ENCODE measurements at places on chromosomes 5 and 9. TPM values are rescaled to one million over a fixed set of nuclear protein-coding genes. Genes with fewer than 3 reads are reported as not detected.

Gene PCDHB4
- total RNA-seq, result 0.22 TPM

GRCh38 chr9:70250221-70250620 is 8.6 kb upstream of the SMC5 start:
- no peak overlapping the region for H3K4me3 ChIP-seq
- H3K36me3 ChIP-seq, result no peaks in the 10 kb centered on the region
- no peak overlapping the region for H3K27ac ChIP-seq
- DNase-seq, result no peak
- H3K27me3 ChIP-seq, result no peaks in the 10 kb centered on the region
- H3K4me1 ChIP-seq, result peaks cover 2% of the 10 kb centered on the region

DNA sequence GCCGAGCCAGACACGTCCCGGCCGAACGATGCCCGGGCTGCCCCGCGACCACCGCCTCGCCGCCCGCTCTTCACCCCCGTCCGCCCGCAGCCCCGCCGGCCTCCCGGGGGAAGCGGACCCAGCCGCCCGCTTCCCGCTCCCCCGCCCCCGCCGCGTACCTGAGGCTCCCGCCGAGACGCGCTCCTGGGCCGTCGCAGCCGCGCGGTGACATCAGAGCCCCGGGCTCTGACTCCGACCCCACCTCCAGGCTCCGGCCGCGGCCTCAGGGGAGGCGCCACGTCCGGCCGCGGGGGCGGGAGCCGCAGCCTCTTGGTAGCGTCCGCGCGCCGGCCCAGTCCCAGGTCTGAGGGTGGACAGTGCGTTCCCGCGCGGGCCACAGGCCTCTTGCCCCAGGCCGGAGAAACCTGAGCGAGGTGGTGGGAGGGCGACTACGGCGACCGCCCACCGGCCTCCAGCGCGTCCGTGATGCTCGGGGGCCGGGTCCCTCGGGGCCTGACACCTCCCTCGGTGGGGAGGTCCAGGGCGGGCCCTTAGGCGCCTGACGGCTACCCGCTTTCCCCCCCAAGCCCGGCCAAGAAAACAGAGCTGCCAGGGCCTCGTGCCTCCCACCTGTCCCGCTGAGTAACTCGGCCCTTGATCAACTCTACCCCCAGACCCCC is at the start of gene SHROOM1:
TSS of gene SHROOM1 (minus strand) at position 212 of the 659 bp plus-strand sequence. CDS start 4,507 bp downstream, outside the sequence.
- no peaks in the 10 kb centered on the region for H3K36me3 ChIP-seq
- DNase-seq, result peak; percentile 85
- H3K4me1 ChIP-seq, result peaks cover 4% of the 10 kb centered on the region
- peak within 1 kb of the TSS; percentile 76 for H3K4me3 ChIP-seq
- peak within 1 kb of the TSS; percentile 11 for H3K27ac ChIP-seq
- H3K27me3 ChIP-seq, result no peaks in the 10 kb centered on the region

Gene SPINK4
- total RNA-seq, result not detected

Gene MOB3B
- not detected for total RNA-seq

- H3K4me1 ChIP-seq, result peaks cover 20% of the 10 kb centered on the region
- no peak overlapping the region for H3K27ac ChIP-seq
- DNase-seq, result peak; percentile 64
- no peaks in the 10 kb centered on the region for H3K27me3 ChIP-seq
- no peak overlapping the region for H3K4me3 ChIP-seq
These were observed 61.4 kb upstream of the ANKH start for GRCh38 chr5:14932902-14933469.

DNA sequence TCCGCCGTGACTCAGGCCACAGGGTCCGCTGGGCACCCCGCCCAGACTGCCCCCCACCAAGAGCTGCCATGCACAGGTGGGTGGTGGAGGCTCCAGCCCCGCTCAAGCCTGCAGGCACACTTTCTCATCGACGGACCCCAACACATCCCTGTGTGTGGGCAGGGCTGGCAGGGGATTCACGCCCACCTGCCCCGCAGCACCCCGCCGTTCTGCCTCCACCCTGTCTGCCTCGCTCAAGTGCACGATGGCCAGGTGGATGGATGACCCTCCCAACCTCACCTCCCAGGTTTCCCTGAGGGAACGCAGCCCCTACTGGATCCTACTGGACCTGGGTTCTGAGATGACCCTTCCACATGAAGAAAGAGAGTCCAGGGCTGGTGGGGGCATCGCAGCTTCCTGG is 26.1 kb upstream of the FCN1 start:
- peaks cover 32% of the 10 kb centered on the region for H3K27me3 ChIP-seq
- H3K4me1 ChIP-seq, result no peaks in the 10 kb centered on the region
- H3K36me3 ChIP-seq, result no peaks in the 10 kb centered on the region
- DNase-seq, result no peak

DNA sequence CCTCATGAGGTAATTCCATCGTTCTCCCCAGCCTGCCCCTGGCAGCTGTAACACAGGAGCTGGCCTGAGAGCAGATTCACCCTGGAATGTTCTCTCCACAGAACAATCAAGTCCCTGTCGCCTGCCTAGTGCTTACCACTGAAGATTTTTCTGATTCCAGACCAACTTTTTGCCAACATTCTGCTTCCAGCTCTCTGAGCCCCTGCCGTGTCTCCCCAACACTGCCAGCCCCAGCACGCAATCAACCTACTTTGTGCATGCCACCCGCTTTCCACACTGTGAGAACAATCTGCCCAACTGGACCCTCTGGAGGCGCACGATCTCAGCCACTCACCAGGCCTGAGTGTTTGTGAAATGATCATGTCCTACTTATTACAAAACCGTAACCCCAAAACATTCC is 62.6 kb downstream of the PSMB7 start:
- peak; percentile 40 for DNase-seq
- H3K27ac ChIP-seq, result peak overlapping the region; percentile 83
- H3K36me3 ChIP-seq, result peaks cover 47% of the 10 kb centered on the region
- no peak overlapping the region for H3K4me3 ChIP-seq
- H3K4me1 ChIP-seq, result no peaks in the 10 kb centered on the region
- H3K27me3 ChIP-seq, result no peaks in the 10 kb centered on the region

GRCh38 chr5:137367951-137368350 is 131.2 kb downstream of the SPOCK1 start:
- no peak overlapping the region for H3K4me3 ChIP-seq
- no peak for DNase-seq
- H3K27ac ChIP-seq, result no peak overlapping the region
- H3K27me3 ChIP-seq, result no peaks in the 10 kb centered on the region
- H3K36me3 ChIP-seq, result no peaks in the 10 kb centered on the region

Gene LEAP2
- not detected for total RNA-seq

Gene WNT8A
- not detected for total RNA-seq

DNA sequence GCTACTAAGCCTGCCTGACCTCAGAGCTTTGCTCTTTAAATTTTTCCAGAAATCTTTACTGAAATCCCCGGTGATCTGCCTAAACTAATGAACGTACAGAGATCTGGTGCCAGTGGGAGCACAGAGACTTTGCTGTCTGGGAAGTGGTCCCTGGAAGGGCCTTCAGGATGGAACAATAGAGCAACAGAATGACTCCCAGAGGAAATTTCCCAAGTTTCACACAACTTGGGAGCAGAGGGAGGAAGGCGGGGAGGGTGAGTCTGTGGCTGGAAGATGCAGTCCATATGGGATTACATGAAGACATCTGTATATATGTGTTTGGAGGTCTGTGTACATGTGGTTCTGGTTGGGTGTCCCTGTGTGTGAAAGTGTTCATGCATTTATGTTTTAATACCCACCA is 638.3 kb downstream of the CCDC171 start:
- no peaks in the 10 kb centered on the region for H3K36me3 ChIP-seq
- no peak overlapping the region for H3K27ac ChIP-seq
- H3K4me1 ChIP-seq, result peaks cover 29% of the 10 kb centered on the region
- H3K27me3 ChIP-seq, result no peaks in the 10 kb centered on the region

DNA sequence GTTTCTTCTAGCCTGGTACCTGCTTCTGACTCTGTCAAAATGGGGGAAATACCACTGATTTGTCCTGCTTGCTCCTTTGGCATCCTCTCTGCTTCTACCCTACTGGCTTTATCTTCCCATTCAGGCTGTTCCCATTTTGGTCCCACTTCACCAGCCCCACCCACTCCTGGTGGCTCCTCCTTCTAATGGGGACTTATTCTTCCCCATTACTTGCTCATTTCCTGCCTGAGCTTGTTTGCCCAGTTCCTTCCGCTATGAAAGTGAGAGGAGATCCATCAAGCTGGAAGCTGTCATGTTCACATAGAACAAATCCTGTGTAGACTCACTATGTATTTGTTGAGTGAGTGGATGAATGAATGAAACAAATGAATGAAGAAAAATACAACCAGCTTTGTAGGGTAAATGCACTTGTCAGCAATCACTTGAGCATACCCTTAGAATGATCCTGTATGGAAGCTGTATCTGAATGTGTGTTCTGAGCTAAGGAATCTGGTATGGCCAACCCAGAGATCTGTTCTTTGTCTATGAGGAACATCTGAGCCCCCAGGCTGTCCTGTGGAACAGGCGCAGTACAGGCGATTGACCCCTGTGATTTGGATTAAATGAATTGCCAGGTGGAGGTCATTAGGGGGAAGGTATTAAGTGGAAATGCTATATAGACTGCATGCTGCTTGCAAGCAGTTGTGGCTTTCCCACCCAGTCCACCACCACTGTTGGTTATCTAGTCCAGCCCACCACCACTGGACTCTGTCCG is 89.5 kb downstream of the APBA1 start:
- H3K4me3 ChIP-seq, result no peak overlapping the region
- no peak overlapping the region for H3K27ac ChIP-seq
- peaks cover 28% of the 10 kb centered on the region for H3K4me1 ChIP-seq
- H3K36me3 ChIP-seq, result no peaks in the 10 kb centered on the region
- H3K27me3 ChIP-seq, result no peaks in the 10 kb centered on the region

DNA sequence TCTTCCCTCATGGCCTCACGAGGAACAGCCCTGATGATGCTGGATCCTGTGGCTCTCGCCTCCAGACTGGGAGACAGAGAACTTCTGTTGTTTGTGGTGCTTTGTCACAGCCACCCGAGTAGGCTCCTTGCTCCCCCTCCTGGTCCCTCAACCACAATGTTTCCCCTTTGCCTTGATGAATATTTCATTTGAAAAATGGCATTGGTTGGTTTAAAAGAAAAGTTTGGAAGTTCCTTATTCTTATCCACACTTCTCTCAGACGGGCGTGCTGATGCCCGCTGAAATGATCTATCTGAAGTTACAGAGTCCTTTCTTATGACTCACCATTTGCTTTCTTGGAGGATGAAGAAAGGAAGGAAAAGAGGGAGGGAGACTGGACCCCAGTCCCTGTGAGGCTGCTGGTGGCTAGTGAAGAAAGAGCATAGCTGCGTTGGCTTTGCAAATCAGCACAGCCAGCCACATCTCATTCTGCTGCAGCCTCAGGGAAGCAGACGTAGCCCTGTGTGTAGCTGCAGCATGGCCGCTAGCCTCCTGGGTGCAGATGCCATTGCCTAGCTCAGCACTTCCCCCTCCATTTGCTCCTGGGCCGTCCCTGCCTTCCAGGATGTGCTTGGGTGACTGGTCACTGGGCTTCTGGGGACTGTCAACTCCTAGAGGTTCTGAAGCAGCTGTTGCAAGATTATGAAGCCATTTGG is 185.9 kb downstream of the ERCC6L2 start:
- H3K27me3 ChIP-seq, result no peaks in the 10 kb centered on the region
- H3K27ac ChIP-seq, result no peak overlapping the region
- no peaks in the 10 kb centered on the region for H3K36me3 ChIP-seq
- H3K4me1 ChIP-seq, result no peaks in the 10 kb centered on the region
- no peak overlapping the region for H3K4me3 ChIP-seq

GRCh38 chr5:69024241-69024651 is 69.6 kb upstream of the SLC30A5 start:
- no peaks in the 10 kb centered on the region for H3K36me3 ChIP-seq
- no peak overlapping the region for H3K27ac ChIP-seq
- peak; percentile 52 for DNase-seq
- no peak overlapping the region for H3K4me3 ChIP-seq
- peaks cover 19% of the 10 kb centered on the region for H3K27me3 ChIP-seq
- no peaks in the 10 kb centered on the region for H3K4me1 ChIP-seq

GRCh38 chr5:139636207-139636792 is 11.8 kb upstream of the CXXC5 start:
- H3K27me3 ChIP-seq, result no peaks in the 10 kb centered on the region
- peak; percentile 44 for DNase-seq
- H3K36me3 ChIP-seq, result no peaks in the 10 kb centered on the region
- H3K4me1 ChIP-seq, result peaks cover 35% of the 10 kb centered on the region
- peak overlapping the region; percentile 99 for H3K27ac ChIP-seq

Gene MARCOL
- not detected for total RNA-seq
